A549 treated with DMSO at 1 μM for 4 hours (cell line): ENCODE measurements at places on chromosomes 5 and 9. TPM values are rescaled to one million over a fixed set of nuclear protein-coding genes. Genes with fewer than 3 reads are reported as not detected.

The PCDHA9 gene
- total RNA-seq = 0.01 TPM in 1 of 5 replicates, not detected in the others

The DELE1 gene
- 45.8 to 63.1 TPM (median 53.1 TPM) in 5 replicates for total RNA-seq

The CCIN gene
- 0.06 to 0.10 TPM in 2 of 5 replicates, not detected in the others for total RNA-seq

The NEUROG1 gene
- not detected in 5 replicates for total RNA-seq

The RNF130 gene
- total RNA-seq = 32.2 to 43.9 TPM (median 41.4 TPM) in 5 replicates

The KIAA1958 gene
- total RNA-seq = 1.9 to 3.3 TPM (median 3.2 TPM) in 5 replicates

The CCL27 gene
- 0.27 to 0.39 TPM (median 0.34 TPM) in 4 of 5 replicates, not detected in the other for total RNA-seq

The PCYOX1L gene
- total RNA-seq = 1.9 to 2.9 TPM (median 2.9 TPM) in 5 replicates

The MARCHF11 gene
- total RNA-seq = not detected in 5 replicates

The SLC27A6 gene
- 0.03 TPM in 1 of 5 replicates, not detected in the others for total RNA-seq
